ENCODE measurements at places on chromosomes 2 and 18.

DNA sequence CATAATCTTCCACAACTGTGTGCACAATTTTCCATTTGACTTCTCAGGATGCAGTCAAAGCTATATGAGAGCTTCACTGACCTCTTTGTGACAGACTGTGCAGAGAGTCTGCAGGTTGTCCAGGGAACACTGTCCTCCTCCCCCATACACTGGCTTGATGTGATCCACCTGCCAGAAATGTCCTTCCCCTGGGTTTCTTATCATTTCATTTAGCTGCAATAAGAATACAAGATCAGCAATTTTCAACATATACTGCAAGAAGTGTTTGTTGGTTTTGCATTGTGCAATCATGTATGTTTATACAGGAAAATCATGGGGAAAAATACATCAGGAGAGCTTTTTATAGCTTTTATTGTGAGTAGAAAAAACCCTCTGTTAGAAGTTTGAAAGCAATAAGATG is 150.7 kb downstream of the RAB3GAP1 start:
- DNase-seq = no peak

DNA sequence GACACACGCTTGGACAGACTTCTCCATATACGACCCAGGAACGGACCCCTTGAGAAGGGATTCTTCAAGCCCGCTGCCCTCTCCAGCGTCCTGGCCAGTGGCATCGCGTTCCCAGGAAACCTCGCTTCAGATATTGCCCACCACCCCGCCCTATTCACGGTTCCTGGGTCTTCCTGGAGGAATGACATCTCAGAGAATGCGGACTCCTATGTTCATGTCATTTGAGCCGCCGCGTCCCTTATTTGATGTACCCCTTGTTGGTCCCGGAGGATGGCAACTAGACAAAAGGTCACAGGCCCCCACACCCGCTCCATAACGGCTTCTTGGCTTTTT is 588 bp upstream of the CCDC93 start:
- DNase-seq = no peak

- DNase-seq = no peak
Measured at GRCh38 chr2:236171181-236171679, 3.0 kb upstream of the GBX2 start.

DNA sequence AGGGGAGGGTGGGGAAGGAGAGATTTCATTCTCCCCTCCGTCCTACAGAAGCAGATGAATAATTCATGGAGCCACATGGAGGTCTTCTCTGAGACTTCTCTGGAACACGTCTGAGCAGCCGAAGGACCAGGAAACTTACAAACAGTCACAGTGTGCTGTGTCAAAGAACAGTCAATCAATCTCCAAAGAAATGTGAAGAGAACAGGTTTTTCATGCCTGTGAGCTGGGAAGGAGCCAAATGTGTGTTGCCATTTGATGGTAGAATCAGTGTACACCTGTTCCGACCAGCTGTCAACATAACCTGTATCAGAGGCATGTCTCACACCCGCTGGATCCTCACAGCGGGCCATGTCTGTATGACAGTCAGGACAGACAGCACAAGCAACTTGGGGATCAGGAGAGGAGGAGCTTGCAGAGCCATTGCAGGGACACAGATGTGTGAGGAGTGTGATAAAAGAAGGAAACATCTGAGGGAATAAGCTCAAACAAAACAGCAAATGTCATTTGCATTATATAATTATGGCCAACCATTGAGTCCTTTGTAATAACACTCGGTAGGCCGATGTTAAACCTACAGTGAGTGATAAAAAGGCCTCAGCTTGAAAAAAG is 298.5 kb downstream of the EN1 start:
- no peak for DNase-seq

- no peak for DNase-seq
Measured at GRCh38 chr2:199955007-199955338, 318 bp downstream of the TYW5 start.

- DNase-seq = no peak
Measured at GRCh38 chr2:74689671-74690070, 35.6 kb downstream of the SEMA4F start.

DNA sequence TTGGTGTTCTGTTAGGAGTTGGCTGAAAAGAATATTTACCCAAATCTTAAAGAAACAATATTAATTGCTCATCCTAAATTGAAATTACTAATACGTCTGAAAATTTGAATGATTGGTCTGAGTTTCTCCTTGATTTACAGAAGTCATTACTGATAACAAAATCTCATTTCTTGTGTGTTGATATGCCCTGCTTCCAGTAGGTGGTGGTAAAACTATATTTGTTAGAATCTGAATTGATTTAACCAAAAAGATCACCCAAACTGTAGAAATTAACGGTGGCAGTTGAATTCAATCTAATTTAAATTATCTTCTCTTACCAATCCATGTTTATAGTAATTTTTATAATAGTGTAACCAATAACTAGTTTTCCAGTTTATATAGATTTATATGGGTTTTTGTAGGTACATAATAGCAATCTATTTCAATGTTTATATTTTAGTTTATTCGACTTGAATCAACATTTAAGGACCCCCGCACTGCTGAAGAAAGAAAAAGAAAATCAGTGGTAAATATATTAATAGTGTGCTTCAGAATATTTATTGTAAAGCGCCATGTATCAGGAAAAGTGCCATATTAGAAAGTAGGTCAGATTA is 38.3 kb downstream of the PAPOLG start:
- DNase-seq = no peak

GRCh38 chr2:12764075-12764730 is 47.5 kb downstream of the TRIB2 start:
- no peak for DNase-seq

DNA sequence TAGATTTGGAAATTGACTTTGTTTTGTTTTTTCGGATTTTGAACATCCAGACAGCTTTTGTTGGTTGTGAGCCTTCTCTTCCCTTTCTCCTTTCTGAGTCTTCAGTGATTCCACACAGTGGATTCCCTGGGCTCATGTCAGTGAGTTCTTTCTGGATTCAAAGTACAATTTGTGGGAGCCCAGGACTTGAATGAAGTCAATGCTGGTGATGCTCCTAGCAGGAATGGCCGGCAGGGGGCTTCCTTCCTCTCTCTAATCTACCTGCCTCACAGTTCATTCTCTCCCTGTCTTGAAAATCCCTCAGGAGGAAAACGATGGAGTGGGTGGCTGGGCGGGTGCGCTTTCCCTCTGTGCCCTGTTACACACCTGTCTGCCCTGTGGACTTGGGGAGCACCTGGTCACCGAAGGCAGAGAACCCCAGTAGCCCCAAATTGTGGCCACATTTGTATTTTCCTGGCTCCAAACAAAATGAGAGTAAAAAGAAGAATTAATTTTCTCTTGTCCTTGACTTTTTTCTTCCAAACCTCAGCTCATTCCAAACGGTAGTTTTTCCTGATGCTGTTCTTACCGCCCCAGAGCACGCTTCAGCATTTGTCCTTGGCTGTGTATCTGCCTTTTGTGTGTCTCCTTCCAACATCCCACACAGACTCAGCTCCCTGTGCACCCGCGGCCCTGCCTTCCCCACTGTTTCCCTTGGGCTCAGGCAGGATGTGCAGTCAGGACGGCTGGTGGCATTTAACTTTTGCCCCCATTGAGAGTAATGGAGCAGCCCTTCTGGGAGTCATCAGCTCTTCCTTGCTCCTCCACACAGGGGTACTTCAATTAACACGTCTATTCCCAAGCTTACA is 86.6 kb downstream of the MARCO start:
- no peak for DNase-seq

- no peak for DNase-seq
Measured at GRCh38 chr2:219034823-219035222, 6.5 kb downstream of the CFAP65 start.

GRCh38 chr2:96949701-96950350 is 36.6 kb downstream of the FAM178B start:
- no peak for DNase-seq

- DNase-seq = no peak
Measured at GRCh38 chr2:124039032-124039431, 13.9 kb downstream of the CNTNAP5 start.

DNA sequence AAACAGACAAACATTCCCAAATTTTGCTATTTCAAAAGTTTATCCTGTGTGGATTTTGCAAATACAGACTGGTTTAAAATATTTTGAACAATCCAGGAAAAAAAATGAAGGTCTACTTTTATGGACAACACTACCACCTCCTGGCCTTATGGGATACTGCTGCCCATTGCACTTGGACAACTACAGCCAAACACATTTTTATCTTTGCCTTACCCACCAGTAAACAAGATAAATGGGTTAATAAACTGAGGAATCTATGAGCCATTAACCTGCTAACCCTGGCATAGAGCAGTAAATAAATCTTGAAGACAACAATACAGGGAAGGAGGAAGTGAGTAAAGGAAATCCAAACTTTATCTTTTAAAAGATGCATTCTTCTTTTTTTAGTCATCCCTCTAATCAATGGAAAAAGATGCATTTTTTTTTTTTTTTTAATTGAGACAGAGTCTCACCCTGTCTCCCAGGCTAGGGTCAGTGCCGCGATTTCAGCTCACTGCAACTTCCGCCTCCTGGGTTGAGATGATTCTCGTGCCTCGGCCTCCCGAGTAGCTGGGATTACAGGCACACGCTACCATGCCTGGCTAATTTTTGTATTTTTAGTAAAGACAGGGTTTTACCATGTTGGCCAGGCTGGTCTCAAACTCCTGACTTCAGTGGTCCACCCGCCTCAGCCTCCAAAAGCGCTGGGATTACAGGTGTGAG is 2.1 kb upstream of the SPIRE1 start:
- peak; percentile 5 for DNase-seq

DNA sequence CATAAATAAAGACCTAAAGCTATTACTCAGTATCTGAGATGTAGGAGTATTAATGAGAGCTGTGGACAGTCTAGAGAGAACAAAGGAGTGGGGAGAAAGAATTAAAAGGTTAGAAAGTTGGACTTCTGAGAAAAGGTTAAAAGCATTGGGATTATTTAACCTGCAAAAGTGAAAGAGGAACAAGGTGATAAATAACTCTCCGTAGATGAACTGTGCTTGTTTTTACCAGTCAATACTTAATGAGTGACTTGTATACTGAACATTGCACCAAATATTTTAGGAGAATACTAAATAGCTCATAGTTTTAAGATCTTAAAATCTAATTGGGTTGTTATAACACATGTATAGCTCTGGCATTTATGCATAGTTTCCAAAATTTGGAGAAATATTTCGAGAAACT is 137.5 kb downstream of the GPD2 start:
- DNase-seq = no peak

DNA sequence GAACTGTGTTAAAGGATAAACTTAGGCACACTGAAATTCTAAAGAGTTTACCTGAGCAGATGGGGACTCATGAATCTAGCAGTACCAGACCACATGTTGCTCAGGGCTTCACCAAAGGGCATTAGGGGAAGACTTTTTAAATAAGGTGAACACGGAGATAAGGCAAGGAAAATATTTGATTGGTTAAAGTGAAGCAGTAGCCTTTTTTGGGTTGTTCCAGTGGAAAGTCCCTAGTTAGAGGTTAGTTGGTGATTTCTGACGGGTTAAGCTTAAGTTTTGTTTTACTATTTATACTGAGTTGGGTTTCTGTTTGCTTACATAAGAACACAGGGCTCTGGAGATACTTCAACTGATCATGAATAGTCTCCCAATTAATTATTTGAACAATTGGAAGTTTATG is 722.5 kb downstream of the SOCS6 start:
- DNase-seq = no peak

GRCh38 chr2:37026050-37026449 is 58.1 kb downstream of the HEATR5B start:
- DNase-seq = no peak

GRCh38 chr18:38843291-38843690 is 1277.7 kb upstream of the CELF4 start:
- DNase-seq = no peak

DNA sequence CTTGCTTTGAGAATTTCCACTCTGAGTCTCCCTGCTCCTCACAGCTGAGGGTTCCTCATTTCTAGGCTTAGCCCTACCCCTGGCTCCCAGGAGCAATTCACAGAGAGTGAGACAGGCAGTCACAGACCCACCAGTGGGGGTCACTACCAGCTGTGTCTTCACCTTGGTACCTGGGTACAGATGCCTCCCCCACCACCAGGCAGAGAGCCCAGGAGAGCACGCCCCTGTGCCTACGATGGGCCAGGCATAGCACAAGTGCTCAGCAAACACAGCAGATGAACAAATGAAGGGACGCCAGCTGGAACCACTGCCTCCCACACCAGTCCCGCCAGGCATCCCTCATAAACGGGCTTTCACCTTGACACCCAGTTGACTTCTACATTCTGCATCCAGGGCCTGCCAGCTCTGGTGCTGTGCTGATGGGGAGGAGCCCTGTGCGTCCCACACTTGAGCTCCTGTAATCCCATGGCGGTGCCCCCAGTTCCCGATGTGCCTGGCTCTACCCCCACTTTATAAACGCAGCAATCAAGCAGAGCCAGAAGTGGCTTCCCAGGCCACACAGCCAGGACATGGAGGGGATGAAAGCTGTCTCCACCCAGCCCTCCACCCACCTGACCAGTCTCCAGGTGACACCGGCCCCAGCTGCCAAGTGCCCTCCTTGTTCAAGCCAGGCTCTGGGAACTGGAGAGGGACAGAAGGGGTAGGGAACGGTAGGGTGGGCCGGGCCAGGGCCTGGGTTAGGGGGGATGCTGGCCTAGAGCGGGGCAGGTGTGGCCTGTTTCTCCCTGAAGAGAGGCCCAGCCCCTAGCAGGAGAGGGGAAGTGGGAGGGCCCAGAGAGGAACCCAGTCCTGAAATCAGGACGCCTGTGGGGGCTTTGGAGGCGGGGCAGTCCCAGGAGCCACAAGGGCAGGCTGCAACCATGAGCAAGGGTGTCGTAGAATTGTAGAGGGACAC is 42.5 kb downstream of the SCTR start:
- DNase-seq = no peak

- DNase-seq = no peak
Measured at GRCh38 chr18:23384778-23385736, 68.0 kb upstream of the RIOK3 start.
